ENCODE measurements at places on chromosomes 3 and 15. TPM values are rescaled to one million over a fixed set of nuclear protein-coding genes. Genes with fewer than 3 reads are reported as not detected.

GRCh38 chr3:187257992-187258692 is 33.4 kb downstream of the MASP1 start:
- no peaks in the 10 kb centered on the region for H3K27me3 ChIP-seq
- H3K4me3 ChIP-seq = no peak overlapping the region
- H3K27ac ChIP-seq = no peak overlapping the region
- H3K4me1 ChIP-seq = no peaks in the 10 kb centered on the region
- no peak for DNase-seq

DNA sequence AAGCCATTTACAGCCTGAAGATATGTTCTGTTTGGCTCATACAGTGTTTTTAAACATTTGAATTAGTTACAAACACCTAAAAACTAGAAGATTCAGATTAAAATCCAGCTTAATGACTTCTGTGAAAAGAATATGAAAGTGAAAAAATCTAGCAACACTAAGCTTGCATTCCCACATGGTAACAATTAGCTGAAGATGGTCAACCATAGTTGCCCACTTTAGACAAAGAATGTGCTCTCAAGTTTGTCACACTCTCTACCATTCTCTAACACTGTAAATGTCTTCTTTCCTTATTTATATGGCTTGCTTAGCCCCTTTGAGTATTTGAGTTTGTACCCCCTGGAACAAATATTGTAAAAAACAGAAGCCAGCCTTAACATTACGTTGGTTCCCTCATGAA is 32.7 kb downstream of the HDGFL3 start:
- no peak overlapping the region for H3K27ac ChIP-seq
- H3K36me3 ChIP-seq = no peaks in the 10 kb centered on the region
- no peak overlapping the region for H3K4me3 ChIP-seq
- H3K4me1 ChIP-seq = peaks cover 2% of the 10 kb centered on the region
- no peak for DNase-seq

DNA sequence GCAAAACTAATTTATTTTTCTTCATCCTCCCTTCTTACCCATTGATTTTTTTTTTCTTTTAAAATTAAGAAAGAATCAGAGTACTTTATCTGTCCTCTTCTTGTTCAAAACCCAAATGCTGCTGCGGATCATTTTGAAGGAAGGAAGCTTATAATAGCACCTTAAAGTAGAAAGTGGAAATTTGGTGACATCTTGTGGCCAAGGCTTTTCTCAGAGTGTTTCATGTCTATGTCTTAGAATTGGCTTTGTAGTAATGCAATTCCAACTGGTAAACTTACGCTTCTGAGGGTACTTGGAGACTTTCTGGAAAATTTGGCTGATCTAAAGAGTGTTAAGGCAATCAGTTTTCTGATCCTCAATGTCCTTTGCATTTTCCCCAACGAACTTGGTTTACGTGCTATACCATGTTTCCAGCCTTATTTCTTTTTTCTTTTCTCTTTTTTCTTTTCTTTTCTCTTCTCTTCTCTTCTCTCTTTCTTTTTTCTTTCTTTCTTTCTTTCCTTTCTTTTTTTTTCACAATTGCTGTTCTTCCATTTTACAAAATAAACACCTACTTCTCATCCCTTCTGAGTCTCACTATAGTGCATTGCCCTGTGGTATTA is 30.7 kb downstream of the C3orf38 start:
- no peaks in the 10 kb centered on the region for H3K27me3 ChIP-seq
- H3K27ac ChIP-seq = no peak overlapping the region
- no peaks in the 10 kb centered on the region for H3K36me3 ChIP-seq
- no peak for DNase-seq

DNA sequence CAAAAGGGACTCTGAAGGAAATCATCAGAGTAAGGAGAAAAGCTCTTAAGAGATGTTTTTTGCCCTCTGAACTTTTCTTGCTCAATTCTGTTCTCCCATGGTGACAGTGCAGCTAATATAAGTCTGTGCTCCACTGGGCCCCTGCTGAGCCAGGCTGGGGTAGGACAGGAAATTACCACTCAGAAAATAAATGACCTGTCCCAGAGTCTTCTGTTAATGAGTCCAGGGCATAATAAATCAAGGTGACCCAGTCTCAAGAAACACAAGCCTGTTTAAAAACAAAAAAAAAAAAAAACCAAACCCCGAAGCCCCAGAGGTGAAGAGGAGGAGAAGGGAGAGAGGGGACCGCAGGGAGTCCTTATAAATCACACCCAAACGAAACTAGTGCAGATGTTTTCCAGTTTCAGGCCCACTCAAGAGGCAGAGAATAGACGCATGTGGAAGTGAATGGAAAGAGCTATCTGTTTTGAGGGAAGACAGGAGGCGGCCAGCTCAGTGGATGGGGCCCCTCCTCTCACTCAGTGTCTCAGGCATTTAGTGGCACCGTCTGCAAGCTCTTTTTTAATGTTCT is 59.8 kb upstream of the BOC start:
- H3K36me3 ChIP-seq = no peaks in the 10 kb centered on the region
- H3K4me1 ChIP-seq = peaks cover 3% of the 10 kb centered on the region
- DNase-seq = no peak
- no peak overlapping the region for H3K27ac ChIP-seq
- no peak overlapping the region for H3K4me3 ChIP-seq

Gene MME
- total RNA-seq = 36.0 TPM

DNA sequence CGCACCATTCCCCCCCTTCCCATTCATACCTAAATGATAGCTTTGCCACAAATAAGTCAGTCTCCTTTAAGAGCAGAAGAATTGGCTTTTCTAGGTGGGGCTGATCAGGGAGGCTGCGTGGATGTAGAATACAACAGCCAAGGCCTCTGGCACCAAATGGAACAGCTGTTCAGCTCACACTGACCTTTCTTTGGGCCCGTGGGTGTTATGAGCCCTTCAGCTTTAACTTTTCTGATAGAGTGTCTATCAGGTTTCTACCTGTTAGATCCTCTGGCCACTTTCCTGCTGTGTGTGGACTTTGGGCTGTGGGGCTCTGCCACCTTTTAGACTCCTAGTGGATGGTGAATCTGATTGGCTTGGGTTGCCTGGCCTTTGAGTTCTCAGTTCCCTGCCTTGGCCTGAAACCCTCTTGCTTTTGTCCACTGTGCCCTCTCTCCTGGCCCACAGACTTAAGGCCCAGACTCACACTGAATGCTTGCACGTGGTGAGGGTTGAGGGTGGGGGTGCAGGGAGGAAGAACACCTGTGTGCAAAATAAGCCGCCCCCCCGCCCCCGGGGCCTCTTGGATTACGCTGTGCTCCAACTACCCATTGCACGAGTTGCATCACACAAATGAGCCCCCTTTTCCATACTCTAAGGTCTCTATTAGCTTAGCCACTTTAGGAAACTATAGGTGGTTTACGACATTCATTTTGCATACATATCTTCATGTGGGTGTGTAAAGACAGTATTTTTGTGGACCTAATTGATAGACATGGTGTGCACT is 1.3 kb upstream of the RFX7 start:
- H3K4me3 ChIP-seq = peak overlapping the region; percentile 97
- H3K27ac ChIP-seq = peak overlapping the region; percentile 44
- no peaks in the 10 kb centered on the region for H3K27me3 ChIP-seq
- H3K4me1 ChIP-seq = peaks cover 15% of the 10 kb centered on the region
- no peak for DNase-seq
- H3K36me3 ChIP-seq = no peaks in the 10 kb centered on the region

Gene CTXND1
- total RNA-seq = not detected

Gene SKOR1
- total RNA-seq = 0.11 TPM

DNA sequence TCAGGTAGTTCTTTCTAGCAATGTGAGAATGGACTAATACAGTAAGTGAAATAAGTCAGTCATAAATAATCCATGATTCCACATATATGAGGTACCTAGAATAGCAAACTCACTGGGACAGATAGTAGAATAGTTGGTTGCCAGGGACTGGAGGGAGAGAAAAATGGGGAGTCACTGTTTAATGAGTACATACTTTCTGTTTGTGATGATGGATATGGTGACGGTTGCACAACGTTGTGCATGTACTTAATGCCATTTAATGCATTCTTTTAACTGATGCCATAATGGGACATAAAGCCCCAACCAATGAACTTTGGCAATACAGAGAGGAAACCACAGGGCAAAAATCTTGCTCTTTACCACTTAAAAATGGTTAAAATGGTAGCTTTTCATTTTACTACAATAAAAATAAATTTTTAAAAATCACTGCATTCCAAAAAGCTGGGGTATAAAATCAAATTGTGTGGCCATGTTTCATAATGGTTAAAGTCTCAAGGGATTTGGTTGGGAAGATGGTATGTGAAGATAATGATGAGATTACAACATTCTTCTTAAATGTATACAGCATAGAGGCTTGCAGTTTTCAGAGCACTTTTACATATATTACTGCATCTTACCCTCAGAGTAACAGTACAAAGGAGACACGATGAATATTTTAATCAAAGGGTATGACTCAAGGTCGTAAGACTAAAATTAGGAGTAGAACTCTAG is 45.2 kb downstream of the ADAM10 start:
- H3K27me3 ChIP-seq = no peaks in the 10 kb centered on the region
- H3K4me3 ChIP-seq = no peak overlapping the region
- no peak overlapping the region for H3K27ac ChIP-seq
- no peak for DNase-seq

DNA sequence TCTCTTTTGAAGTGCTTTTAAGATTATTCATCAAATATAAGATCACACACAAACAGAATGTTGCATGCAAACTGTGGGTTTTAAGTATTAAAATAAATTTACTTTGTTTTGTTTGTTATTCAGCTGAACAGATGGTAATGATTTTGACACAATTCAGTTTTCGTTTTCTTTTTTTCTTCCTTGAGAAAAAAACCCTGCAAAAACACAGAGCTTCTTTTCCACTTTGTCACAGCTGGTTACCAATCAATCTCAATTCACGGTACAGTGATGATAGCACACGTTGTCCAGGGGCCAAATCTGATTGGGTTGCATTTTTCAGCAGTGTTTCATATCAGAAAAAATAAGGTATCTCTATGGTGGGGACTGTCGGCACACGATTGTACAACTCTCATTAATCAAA is 473.6 kb downstream of the ROBO2 start:
- H3K27me3 ChIP-seq = no peaks in the 10 kb centered on the region
- no peak for DNase-seq
- no peak overlapping the region for H3K4me3 ChIP-seq
- H3K4me1 ChIP-seq = no peaks in the 10 kb centered on the region

Gene PLIN1
- 0.11 TPM for total RNA-seq

All from H1 (cell line).